Calu3 (cell line): ENCODE measurements at places on chromosomes 7 and 10. TPM values are rescaled to one million over a fixed set of nuclear protein-coding genes. Genes with fewer than 3 reads are reported as not detected.
A peak's percentile ranks its signal among the peaks of the same experiment; 100 is the strongest.

GRCh38 chr10:78914502-78915189 is 154.1 kb upstream of the ZMIZ1 start:
- no peak for DNase-seq

DNA sequence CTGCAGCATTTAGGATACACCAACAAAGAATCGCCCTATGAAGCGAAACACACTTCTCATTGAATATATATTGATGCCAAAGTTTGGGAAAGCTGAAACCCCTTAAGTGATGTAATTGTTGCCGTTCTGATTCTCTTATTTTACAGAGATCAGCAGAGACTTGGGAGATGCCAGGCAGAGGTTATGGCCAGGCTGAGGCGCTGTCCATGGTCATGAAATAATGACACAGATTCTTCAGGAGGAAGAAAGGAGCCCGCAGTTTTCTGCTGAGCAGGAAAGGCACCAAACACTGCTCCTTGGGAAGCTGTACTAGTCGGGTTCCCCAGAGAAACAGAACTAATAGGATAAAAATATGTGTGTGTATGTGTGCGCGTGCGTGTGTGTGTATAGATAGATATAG is 566.0 kb downstream of the CALN1 start:
- no peak for DNase-seq

GRCh38 chr10:80530816-80531215 is 6.9 kb upstream of the SH2D4B start:
- no peak for DNase-seq

DNA sequence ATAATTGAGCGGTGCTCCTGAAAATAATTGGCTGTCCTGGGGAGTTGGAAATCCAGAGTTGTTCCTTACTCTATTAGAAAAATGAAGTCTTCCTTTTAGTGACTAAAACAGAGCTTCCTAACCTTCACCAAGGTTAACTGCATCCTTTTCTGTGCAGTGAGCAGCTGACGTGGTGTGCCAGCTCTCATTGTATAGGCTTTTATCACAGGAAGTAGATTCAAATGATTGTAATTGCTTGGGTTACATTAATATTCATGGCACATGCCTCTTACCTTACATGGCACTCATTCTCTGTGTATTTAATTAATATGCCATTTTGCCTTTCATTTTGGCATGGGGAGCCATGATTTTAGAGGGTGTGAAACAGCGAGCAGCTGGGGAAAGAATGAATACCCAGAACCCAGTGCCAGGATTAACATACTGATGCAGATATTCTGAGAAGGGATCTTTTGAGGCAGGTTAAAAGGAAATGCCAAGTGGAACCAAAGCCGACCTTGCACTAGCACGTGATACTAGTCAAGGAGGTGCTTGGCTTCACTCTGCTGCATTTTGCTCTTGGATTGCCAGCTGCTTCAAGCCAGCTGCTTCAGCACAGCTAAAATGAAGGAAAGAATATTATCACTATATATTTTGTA is 115.3 kb downstream of the ST7 start:
- DNase-seq = no peak

GRCh38 chr7:138542183-138542582 is 82.1 kb downstream of the TRIM24 start:
- no peak for DNase-seq

DNA sequence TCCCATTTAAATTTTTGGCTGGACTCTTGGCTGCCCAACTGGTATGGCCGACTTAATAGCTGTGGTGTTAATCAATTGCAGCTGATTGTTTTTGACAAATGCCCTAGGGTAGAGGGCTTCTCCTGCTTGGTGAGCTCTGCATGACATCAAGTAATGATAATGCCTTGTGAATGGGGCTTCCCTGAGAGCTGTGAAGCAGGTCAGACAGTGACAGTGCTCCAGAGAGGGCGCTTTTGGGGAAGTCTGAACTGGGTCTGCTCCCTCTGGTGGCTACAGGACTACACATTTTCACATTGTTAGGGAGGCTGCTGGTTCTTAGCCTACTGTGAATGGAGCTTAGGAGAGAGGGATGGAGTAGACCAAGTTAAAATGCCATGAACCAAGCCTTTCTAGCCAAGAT is 98.8 kb downstream of the SDK1 start:
- peak; percentile 39 for DNase-seq

- DNase-seq = no peak
Observed at GRCh38 chr10:73992899-73993788, 4.8 kb upstream of the VCL start.

GRCh38 chr10:130545122-130545521 is 408.9 kb downstream of the GLRX3 start:
- DNase-seq = no peak

DNA sequence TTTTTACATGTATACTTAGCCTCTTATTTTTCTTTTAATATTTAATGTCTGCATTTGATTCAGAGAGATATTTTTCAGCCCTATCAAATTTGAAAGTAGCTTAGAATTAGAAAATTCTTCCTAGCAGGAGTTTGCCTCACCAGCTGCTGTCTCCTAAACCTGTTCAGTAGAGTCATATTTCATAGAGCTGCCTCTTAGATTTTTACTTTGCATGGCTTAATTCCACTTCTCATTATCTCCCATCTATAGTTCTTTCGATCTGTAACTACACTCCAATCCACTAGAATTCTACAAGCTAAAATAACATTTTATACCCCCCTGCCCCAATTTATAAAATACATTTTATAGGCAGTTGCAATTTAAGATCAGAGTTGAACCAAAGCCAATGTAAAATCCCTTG is 227.0 kb downstream of the ANK3 start:
- no peak for DNase-seq

DNA sequence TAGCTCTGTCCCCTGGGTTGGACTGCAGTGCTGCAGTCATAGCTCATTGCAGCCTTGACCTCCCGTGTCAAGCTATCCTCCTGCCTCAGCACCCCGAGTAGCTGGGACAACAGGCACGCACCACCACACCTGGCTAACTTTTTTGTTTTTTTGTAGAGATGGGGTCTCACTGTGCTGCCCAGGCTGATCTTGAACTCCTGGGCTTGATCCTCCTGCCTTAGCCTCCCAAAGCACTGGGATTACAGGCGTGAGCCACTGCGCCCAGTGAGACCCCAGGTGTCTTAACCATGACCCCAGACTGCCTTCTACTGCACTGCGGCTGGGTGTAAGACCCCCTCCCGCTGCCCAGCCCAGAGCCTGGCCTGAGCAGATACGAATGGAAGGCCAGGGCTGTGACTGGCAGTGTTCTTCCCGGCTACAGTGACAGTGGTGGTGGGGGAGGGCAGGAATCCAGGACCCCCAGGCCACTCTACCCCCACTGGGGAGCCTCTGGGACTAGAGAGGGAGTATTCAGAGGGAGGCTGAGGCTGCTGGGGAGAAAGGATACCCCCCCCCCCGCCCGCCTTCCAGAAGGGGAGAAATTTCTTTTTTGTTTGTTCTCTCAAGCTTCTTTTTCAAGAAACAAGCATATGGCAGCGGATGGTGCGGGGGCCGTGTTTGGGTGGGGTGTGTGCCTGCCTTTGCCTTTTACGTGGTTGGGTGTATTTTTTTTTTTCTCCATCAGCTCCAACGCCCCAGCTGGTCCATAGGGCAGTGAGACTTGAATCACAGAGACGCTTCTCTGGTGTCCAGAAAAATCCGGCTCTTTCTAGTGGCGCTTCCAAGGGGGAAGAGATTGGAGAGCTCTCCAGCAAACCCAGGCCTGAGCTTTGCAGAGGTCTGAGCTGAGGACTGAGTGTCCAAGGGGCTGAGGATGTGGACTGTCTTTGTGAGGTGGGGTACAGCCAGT is 36.6 kb downstream of the GTF2IRD1 start:
- no peak for DNase-seq

SPDYE5 gene
- not detected in 2 replicates for total RNA-seq

AZGP1 gene
- total RNA-seq = 15.4 and 25.6 TPM in 2 replicates

PDE6C gene
- total RNA-seq = not detected in 2 replicates

NANOS1 gene
- 4.6 and 6.8 TPM in 2 replicates for total RNA-seq

GPR15LG gene
- total RNA-seq = not detected in 2 replicates
